Activated T-cell treated with anti-CD3 and anti-CD28 coated beads for 48 hours (primary cell): ENCODE measurements at places on chromosomes 7 and 10.

GRCh38 chr7:157895520-157896375, 558.9 kb downstream of the DNAJB6 start:
- DNase-seq, result no peak

DNA sequence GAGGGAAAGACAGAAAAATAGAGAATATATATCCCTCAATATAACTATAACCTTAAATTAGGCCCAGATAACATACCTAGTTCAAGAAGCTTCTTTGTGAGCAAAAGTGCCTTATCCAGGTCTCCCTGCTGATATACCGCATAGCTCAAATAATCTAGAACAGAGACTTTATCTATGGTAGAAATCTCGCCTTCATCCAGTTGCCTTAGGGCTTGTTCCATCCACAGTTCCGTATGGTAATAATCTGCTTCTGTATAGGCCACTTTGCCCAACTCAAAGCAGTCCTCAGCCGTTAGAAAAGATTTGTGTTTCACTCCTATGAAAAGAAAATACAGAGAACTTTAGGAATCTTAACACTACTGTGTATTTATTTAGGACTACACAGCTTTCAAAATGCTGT, 43.4 kb downstream of the P4HA1 start:
- no peak for DNase-seq

GRCh38 chr10:104259999-104260774, 5.5 kb downstream of the GSTO1 start:
- no peak for DNase-seq

DNA sequence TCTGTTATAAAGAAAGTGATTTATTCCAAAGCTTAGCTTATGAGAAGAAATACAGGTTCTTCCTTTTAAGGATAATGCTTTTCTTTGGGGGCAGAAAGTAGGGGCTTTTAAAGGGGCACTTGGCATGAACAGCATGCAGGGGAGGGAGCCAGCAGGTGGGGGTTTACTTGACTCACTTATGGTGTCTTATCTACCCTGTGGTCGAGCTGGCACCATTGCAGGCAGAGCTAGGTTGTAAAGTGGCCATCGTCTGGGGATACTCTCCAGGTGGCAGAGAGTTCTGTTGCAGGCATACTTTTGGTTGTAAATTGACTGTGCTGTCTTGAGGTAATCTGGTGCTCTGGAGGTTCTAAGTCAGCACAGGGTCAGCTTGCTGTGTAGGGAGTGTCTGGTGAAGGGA, 26.3 kb upstream of the IFRD1 start:
- no peak for DNase-seq
